Hippocampal formation (tissue), 2 donors: ENCODE measurements at places on chromosomes 3 and 15.

DNA sequence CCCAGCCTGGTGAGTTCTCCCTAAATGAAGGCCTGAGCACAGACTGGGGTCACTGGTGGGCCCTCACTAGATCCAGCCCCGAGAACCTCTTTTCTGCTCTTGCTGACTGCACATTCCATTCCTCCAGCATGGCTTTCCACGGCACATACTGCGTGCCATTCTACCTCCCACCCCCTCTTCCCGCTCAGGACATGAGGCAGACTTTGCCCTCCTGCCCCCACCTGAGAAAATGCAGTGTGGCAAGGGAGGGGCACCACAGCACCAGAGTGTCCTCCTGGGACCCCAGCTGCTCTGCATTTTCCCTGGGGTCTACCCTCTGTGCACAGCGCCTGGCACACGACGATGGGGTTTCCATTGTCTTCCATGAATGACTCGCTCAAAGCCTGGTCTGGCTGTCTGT, 6.1 kb upstream of the SLCO2A1 start:
- no peak for DNase-seq

DNA sequence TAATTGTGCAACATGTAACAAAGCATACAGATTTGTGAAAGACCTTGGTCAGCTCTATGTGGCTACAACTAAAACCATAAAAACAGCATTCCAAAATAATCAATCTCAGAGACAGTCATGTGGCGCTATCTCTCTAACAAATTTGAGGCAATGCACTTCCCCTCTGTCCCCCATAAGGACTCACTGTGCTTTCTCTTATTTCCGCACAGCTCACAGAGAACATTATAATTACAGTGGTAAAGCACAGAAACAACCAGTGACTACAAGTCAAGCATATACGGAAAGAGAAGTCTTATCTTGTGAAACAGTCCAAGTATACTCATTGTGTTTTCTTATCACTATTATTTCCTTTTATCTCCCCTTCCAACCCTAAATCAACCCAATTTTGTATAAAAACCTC, 64.3 kb downstream of the RYK start:
- DNase-seq: no peak

DNA sequence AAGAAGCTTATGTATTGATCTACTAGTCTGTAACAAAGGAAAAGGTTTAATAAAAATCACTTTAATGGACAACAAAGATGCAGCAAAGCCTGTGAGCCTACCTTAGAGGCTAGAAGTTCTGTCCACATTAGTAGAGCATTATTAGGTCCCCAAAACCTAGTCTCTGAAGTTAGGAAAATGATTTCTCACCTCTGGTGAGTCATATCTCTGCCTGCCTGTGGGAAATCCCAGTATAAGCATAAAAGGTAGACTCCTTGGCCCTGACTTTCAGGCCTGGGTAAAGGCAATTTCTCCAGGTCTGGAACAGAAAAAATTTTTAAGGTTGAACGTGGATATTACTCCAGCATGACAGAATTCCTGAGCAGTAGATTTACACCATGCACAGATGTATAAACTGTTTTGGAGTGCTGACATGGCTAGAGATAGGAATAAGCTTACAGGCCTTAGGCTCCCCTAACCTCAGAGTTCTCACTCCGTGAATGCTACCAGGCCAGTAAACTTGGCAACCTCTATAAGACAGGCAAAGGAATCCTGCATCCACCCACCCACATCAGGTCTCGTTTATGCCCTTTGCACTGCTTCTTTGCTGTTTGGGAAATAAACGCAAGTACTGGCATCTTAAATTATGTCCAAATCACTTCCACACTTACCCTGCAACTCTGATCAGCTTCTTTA, 104.1 kb downstream of the SERPINI1 start:
- DNase-seq: no peak

DNA sequence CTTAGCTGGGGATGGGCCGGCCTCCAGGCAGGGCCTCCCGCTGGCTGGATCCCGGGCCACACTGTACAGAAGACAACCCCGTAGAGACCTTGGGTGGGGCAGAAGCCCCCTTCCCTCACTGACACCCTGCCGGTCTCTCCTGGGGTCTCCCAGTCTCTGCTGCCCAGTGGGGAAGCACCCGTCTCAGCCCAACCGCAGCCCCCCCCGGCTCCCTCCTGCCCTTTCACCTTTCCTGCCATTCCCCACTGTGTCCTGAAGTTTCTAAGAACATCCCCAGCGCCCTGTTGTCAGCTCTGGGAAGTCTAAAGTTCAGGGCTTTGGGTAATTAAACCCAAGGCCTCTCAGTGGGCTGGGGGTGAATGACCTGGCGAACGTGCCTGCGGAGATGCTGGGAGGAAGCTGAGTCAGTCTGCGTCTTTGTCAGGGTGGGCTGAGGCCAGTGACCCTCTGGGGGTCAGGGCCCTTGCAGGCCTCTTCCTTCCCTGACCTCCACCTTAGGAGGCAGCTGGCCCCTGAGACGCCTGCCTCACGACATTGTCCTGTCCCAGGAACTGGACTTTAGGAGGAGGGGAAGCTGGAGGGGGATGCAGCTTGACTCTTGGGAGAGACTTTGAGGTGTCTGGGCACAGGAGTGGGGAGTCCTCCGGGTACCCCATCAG, 1.4 kb upstream of the SLC51A start:
- no peak for DNase-seq

- no peak for DNase-seq
Measured at GRCh38 chr3:8885536-8886316, 77.5 kb downstream of the RAD18 start.

DNA sequence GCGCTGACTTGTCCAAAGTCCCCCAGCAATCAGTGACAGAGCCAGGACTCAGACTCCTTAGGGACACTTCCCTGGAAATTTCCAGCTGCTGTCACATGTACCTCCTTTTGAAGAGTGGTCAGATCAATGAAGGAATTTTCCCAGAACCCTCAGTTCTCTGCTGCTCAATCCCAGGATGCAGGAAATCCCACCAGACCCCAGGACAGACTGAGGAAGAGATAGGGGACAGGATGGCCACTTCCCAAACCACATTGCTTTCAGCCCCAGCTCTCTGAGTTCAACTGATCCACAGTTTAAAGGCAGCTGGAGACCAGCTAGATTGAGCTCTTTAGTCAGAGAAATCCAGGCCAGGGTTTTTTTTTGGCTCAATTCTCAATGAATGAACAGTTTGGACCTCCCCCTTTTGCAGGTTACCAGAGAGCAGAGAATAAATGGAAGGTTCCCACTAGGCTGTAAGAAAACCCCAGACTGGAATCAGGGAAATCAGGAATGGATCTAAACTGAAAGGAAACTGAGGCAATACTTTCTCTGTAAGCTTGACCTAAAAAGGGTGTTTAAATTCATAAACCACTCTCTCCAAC, 1.5 kb downstream of the CYP1A1 start:
- DNase-seq: peak; percentile 64

DNA sequence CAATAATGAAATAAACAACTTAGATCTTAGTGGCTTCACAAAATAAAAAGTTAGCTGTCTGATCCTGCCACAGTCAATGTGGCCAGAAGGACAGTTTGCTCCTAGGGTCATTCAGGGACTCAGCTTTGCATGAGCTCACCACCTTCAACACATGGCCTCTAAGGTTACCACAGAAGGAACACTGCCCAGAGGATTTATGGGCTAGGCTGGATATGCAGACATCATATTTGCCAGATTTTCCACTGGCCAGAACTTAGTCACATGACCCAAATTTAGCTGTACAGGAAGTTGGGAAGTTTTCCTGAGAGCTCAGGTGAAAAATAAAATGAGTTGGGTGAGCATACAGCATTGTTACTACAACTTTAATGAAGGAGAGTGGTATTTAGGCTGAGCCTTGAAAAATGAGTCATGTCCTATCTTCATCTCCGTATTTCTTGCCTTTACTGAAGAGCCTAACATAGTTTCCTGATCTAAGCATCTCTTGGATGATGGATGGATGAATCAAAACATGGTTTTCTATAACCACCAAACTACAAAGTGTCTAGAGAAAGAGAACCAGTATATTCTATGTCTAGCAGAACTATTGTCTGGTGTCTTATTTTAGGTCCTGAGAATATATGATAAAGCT, 54.9 kb upstream of the TMEM108 start:
- no peak for DNase-seq

GRCh38 chr3:19652336-19652735, 281.7 kb downstream of the EFHB start:
- no peak for DNase-seq

GRCh38 chr3:56469141-56469540, 874 bp upstream of the ERC2 start:
- no peak for DNase-seq

DNA sequence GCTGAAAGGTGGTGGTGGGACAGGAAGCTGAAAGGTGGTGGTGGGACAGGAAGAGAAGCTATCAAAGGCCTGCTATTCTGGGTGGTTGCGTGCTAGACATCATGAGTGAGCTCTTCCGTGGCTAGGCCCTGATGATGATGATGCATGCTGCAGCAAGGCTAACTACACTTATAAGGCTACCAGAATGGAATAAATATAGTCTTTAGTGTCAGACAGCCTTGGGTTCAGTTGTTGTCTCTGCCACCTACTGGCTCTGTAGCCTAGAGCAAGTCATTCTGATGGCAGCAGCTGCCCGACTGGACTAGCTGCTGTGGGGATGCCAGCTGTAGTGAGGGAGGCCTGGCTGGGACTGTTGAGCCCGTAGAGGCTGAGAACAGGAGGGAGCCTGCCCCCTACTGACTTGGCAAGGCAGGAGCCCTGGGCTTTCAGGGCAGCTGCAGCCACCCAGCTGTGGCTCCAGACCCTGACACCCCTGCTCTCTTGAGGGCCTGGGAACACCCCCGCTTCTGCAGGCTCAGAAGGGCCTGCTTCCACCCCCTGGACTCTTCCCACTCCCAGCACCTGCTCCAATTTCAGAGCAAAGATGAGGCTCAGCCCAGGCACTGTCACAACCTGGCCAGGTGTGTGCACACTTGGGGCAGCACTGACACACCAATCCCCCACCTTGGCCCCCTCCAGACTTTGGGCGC, 21.4 kb upstream of the ZBED2 start:
- no peak for DNase-seq
